ENCODE measurements at places on chromosomes 7 and 10.

GRCh38 chr7:129161524-129162225 is 17.2 kb downstream of the TSPAN33 start:
- no peak for DNase-seq

DNA sequence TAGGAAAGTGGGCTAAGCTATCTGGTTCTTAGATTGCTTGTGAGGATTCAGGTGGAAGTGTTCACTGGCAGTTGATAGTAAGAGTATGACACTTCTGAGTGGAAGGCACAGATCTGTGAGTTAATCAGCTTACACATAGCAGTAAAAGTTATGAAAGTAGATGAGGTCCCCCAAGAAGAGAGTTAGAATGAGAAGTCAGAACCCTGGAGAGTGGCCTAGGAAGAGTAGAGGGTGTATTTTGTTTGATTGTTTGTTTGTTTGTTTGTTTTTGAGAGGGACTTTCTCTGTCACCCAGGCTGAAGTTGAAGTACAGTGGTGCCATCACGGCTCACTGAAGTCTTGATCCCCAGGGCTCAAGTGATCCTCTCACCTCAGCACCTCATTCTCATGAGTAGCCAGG is 44.1 kb downstream of the SP4 start:
- DNase-seq: no peak

GRCh38 chr7:137097111-137097510 is 228.7 kb downstream of the CHRM2 start:
- DNase-seq: no peak

GRCh38 chr10:10540398-10540797 is 477.3 kb upstream of the CELF2 start:
- DNase-seq: no peak

DNA sequence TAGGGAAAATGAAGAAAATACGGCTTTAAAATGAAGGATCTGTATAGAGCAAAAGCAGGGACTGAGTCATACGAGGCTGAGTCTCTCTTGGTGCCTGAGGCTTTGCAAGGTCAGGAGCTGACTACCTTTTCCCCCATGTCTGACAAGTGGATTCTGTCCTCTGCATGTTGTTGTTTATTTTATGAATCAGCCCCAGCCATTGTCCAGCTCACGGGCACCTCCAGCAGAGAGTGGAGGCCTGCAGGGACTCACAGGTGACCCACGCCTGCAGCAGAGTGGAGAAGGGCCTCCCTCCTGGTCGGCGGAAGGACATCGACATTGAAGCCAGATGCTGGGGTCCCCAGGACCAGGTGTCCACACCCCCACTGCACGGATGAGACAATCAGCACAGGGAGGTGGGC is 233.9 kb downstream of the WDR37 start:
- no peak for DNase-seq

DNA sequence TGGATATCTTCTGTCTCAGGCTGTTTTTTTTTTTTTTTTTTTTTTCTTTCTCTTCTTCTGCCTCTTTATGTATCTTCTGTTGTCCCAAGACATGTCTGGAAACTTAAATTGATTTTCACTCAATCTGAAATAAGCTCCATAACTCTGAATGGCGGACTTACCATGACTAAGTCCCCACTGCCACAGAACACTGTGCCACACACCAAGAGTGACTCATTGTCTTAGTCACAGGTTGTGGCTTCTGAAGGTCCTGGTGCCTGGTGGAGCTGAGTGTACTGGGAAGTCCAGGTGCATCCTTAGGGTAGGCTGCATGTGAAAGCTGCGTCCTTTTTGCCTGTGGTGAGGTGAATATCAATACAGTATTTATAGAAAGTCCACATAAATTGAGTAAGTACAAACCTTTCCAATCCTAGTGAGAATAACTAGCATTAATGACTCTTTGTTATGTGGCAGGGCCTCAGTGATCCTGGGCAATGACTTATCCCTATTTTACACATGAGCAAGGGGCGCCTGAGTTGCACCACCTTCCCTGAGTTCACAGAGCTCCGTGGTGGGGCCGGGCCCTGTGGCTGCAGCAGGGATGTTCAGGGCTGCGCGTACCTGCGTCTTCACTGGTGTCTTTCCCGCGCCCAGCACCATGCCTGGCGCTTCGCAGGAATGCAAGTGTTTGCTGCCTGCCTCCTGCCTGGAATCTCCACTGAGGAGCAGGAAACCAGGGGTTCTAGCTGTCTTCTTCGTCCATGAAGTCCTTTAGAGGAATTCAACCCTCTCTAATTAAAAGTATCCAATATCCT is 4.3 kb downstream of the PFKP start:
- DNase-seq: no peak

- no peak for DNase-seq
Observed at GRCh38 chr10:80871083-80871482, 333.4 kb downstream of the SH2D4B start.

GRCh38 chr7:21718391-21718790 is 175.6 kb downstream of the DNAH11 start:
- no peak for DNase-seq

DNA sequence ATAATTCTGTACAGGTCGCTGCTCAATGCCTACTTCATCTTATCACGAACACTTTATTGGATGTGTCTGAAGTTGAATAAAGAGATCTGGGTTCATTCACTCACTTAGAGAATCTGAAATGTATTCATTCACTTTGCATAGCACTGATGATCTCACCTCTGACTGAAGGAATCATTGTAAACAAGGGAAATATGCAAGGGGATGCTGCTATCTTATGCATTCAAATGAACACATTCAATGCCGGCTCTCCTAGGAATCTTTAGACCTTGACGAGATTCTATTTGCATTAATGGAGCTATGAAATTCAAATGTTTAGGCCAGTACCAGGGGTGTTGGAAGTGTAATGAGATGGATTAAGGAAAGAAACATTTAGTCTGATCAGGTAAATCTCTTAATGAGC is 200.6 kb upstream of the COBL start:
- no peak for DNase-seq

GRCh38 chr7:18590241-18590640 is 94.7 kb downstream of the HDAC9 start:
- no peak for DNase-seq

DNA sequence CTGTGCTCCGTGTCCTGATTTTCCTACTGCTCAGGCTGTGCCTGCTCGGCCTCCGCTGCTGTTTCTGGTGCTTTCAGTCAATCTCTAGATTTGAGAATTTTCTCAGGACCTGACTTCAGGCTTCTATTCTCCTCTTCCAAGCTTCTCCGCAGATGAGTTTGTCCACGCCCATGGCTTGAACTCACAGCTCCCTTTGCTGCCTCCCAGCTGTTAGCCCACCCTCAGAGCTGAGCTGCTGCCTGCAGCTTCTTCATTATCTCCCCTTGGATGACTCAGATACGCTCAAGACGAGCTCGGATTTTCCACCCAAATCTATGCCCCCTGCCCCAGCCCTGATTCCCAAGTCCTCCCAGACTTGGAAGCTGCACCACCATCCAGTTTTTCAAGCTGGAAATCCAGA is 104.7 kb downstream of the FGFR2 start:
- DNase-seq: no peak

GRCh38 chr10:44962870-44963738 is 3.5 kb downstream of the RASSF4 start:
- no peak for DNase-seq

GRCh38 chr7:134589491-134589941 is 40.6 kb downstream of the AKR1B15 start:
- no peak for DNase-seq

GRCh38 chr7:70833726-70834125 is 298.2 kb upstream of the GALNT17 start:
- no peak for DNase-seq

DNA sequence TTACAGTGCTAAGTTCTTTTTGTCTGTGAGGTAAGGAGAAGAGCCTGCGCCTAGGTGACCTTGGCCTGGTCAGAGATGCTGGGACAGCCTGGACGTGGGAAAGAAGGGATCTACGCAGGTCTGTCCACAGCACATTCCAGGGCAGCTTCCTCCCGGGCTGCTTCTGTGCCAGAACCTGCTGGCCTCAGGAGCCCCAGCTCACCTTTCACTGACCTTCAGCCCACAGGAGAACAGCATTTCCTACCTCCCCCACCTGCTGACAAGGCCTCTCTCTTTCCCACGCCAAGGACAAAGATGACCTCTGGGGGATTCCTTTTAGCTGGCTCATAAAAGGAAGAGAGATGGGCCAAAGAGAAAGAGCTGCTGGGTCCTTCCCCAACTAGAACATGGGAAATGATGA is 260.6 kb downstream of the KCNMA1 start:
- DNase-seq: no peak

- DNase-seq: no peak
Observed at GRCh38 chr7:121697731-121698316, 175.1 kb upstream of the PTPRZ1 start.

DNA sequence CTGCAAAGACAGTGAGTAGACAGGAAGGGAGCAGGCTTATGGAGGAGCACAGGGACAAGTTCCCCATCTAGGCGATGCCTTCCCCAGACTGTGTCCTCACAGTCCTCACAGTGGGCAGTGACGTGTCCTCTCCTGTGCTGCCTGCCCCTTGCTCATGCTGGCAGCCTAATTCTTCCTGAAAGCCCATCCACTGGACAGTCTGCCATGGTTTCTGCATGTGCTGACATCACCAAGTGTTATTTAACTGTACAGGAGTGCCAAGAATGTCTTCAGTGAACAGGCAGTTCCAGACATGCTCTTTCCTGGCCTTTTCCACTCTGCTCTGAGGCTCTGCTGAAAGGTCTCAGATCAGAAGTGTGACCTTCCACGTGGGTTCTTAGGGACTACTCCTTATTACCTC is 54.1 kb downstream of the ZNF248 start:
- no peak for DNase-seq

DNA sequence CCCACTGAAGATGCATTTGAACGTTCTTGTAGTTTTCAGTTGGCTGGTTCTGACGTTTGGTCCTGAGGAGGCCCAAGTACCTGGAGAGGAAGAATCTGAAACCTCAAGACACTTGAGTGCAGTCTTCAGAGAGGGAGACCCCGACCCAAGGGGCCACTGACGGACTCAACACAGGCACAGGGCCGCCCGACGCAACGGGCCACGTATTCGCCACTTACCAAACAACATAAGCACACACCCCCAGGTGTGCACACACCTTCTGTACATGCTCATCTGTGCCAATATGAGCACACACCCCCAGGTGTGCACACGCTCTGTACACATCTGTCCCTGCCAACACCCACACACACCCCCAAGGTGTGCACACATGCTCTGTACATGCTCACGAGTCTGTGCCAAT is 68.5 kb downstream of the DIP2C start:
- no peak for DNase-seq

- DNase-seq: no peak
Observed at GRCh38 chr10:128047351-128047750, 78.9 kb downstream of the MKI67 start.

DNA sequence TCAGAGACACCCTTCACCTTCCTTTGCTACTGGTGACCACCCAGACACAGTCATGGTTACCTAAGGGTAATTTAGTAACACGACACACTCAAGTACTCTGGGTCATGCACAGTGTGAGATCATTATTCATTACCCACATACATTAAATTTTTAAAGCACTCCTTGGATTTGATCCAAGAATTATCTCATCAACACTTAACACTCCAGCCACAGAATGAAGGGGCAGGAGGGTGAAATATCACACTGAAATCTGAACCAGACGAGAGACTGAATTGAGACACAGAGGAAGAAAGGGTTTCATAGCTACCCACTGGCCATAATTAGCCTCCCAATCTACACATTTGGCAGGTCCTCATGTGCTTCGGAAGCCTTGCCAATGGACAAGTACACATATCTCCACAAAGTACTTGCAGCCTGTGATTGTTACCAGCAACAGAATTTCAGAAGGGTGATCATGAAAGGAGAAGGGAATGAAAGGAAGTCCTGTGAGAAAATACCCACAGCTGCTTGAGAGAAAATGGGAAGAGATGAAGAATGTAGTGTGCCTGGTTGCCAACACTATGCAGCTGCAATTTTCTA is 189.3 kb downstream of the POLR1F start:
- DNase-seq: no peak

DNA sequence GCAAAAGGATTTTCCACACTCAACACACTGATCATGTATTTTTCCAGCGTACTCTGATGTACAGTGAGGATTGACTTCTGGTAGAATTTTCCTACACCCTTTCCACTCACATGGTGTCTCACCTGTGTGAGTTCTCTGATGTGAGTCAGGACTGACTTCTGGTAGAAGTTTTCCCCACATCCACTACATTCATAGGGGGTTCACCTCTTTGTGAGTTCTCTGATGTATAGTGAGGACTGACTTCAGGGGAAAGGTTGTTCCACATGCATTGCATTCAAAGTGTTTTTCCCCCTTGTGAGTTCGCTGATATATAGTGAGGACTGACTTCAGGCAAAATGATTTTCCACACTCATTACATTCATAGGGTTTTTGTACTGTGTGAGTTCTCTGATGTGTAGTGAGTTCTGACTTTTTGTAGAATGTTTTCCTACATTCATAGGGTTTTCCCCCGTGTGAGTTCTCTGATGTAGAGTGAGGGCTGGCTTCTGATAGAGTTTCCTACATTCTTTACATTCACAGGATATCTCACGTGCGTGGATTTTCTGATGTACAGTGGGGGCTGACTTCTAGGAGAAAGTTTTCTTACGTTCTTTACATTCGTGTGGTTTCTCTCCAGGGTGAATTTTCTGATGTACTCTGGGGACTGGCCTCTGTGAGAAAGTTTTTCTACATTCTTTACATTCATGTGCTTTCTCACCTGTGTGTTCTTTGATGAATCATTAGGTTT is 146.5 kb downstream of the GLRX3 start:
- no peak for DNase-seq

DNA sequence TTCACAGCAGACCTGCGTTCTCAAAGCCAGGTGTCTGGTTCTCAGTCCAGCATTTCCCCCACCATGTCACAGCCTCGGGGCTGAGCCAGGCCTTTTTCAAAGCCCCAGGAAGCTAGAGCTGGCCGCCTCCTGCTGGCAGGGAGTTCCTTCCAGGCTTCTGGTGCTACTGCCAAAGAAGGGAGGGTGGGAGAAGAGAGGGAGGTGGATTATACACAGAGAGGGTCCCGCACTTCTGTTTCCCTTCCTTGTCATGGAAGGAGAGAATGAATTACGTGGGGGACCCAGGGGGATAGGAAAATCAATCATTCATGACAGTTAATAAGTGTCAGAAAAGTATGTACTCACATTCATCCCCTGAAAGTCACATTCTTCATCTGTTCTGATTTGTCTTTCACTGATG is 600 bp upstream of the LGI1 start:
- DNase-seq: no peak

DNA sequence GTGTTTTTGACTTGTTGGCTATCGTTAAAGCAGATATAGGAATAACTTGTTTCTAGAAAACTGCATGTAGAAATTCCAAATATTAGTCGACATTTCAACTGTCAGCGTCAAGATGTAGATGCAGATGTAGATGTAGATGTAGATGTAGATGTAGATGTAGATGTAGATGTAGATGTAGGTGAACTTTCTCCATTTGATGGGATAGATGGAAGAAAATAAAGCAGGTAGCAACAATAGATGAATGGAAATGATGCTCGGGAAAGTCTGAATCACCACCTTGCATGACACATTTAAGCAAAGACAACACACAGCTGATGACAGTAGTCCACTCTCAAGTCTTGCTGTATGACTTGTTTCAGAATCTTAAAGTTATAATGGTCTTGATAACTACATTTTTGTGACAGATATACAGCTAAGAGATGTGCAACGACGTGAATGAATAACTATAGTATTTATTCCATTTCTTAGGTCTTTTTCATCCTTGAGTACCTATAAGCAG is 53.5 kb downstream of the SND1 start:
- no peak for DNase-seq

- no peak for DNase-seq
Observed at GRCh38 chr10:19014498-19014897, 34.1 kb upstream of the MALRD1 start.

GRCh38 chr10:89296220-89296648 is 5.6 kb upstream of the IFIT2 start:
- no peak for DNase-seq

GRCh38 chr7:17638727-17639126 is 301.6 kb downstream of the SNX13 start:
- DNase-seq: no peak

Measured in HuH-7 (cell line).